AML-193 (cell line): ENCODE measurements at places on chromosomes 4 and X.

GRCh38 chr4:75989846-75990528 lies 758 bp downstream of the SDAD1 start:
- DNase-seq, result no peak

DNA sequence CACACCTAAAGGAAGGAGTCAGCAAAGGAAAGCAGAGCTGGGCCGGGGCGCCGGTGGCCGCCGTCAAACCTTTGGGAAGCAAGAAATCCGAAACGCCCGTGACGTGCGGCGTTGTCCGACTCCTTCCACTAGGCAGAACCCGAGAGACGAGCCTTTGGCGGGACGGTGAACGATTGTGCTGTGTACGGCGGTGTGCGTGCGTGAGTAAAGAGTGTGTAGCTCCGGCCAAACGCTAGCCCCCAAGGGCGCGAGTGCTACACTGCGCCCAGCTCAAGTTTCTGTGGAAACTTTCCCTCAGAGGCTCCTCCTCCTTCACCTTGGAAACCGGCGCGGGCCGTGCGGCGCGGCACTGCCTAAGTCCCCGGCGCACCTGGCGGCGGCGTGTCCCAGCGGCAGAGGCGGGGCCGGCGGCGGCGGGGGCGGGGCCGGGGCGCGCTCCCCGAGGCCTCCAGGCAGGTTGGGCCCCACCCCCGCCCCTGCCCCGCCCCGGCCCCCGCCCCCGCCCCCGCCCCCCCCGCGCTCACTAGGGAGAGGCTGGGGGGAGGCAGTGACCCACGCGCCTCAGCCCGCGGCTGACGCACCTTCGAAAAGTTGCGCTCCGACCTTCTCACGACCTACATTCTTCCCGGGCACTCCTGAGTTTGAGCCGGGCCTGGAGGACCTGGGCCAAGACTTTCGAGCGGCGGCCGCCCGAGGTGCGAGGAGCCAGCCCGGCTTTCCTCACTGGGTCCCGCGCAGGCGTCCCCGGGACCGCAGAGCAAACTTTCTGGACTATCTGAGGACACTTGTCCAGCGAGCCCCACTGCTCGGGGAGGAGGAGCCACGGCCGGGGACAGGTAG lies at the start of gene FHIP1A:
Gene FHIP1A, plus strand, starts transcription at position 547 of the 840 bp plus-strand sequence. CDS start 157,084 bp downstream, outside the sequence.
- no peak for DNase-seq

DNA sequence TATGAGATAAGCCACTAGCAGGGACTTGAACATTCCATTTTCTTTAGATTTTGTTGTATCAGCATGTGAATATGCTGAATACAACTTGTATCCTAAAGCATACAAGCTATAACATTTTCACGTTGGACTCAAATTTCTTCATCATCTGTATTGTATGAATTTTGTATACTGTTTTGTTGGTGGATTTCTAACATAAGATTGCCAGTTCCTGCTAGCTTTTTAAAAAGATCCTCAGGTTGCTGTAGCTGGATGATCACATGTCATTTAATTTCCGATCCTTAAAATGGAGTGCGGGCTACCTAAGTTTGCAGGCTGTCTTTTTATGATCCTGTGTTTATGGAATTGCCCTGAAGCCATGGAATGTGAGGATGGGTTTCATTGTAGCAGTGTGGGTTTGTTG lies 6.9 kb downstream of the PDLIM5 start:
- DNase-seq, result no peak

DNA sequence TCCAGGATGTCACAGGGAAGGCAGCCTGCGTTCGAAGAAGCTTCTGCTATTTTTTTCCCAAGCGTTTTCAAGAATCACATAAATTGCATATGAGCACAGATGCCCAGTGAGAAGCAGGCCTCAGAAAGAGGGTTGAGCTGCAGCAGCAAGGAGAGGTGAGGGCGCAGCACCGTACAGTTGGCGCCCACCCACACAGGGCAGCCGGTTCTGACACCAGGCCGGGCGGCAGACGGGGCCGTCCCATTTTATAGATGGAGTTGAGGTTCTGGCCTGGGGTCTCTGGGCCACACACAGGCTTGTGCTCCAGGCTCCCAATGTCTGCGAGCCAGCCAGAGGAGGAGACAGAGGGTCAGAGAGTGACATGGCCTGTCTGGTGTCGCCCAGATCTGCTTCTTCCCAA lies 22.8 kb downstream of the CPZ start:
- DNase-seq, result no peak

- DNase-seq, result no peak
These were observed 179.6 kb downstream of the CENPC start for GRCh38 chr4:67365661-67366245.

DNA sequence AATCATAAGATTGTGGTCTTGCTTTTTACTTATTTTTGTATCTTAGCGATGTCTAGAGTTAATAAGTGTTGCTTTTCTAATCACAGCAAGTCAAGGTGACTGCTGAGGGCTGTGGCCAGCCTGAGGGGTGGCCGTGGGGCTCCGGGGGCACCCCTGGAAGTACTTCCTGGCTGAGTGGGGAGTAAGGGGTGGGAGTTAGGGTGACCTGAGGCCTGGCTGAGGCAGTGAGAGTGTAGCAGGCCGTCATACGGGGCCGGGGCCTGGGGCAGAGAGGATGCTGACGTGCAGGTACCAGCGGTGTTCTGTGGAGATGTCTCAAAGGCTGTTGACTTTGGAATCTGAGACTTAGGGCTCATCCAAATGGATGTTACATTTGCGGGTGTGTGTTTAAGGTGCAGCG lies 29.3 kb downstream of the PIGG start:
- no peak for DNase-seq
